Stimulated activated CD4-positive, alpha-beta T cell treated with anti-CD3 and anti-CD28 coated beads, Interleukin-1b, Interleukin-23, amount 100 ng/mL, for 1 hour (primary cell): ENCODE measurements at places on chromosomes 12 and 14.

DNA sequence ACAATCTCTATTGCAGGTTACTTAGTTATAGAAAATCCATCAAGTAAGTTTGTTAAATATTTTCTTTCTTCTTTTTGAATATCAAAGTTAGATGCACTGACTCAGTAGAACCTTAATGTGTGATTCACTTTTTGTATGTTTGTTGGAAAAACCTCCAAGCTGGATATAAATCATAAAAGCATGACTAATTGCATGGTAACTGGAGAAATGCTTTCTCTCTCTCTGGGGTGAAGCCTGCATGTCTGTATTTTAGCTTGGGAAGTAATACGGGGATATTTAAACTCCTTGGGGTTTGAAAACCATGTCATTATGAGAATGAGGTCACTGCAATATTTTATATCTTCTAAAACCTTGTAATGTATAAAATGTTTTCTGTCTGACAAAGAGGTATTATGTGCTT lies 58.6 kb upstream of the MYF6 start:
- no peak for DNase-seq

DNA sequence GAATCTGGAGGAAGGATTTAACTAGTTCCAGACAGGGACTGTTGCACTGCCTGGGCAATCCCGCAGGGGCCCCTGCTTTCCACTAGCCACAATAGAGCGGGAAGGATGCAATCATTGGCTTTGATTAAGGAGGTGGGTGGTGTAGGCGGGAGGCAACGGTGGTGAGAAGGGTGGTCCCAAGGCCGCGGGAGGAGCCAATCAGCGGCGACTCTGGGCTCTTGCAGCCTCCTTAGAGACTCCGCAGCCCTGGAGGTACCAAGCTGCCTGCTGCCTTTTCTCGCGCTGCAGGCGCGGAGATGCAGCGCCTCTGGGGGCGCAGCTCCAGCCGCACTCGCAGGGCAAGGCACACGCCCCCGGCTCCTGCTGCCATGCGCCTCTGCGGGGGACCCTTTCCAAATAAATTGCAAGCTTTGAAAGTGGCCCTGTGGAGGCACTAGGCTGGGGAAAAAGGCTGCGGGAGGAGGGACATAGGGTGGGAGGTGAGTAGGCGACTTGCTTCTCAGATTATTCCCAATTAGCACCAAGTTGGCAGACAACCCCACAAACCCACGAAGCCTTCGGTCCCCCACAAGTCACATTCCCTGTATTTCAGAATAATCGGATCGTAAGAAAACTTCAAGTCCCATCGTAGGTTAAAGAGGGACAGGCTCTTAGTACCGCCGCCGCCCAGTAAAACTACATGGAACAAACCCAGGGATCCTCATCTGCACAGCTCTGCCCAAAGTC lies 858 bp upstream of the KCNA1 start:
- no peak for DNase-seq

DNA sequence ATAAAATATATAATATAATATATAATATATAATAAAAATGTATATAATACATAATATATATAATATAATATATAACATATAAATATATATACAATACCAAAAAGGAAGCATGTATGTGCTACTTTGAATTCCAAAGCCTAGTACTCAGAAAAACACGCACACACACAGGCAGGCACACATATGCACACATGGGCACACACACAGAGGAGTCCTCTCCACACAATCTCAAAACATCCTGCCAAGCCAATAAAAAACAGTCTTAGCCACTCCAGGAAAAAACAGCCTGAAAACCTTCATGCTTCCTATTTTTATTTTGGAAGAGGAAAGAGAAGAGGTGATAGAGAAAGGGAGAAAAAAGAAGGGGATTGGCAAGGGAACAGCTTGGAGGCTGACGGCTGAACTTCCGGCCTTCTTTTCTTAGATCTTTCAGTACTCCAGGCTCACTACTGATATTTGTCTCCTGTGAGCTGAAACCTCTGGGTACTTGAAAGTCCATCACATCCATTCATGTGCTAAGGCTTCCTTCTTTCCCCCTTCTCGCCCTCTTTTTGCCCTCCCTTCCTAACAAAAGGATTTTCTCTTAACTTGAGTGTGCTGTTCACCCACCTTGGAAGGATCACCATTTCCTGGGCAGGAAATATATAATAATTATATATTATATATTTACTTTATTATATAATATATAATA lies 394.2 kb downstream of the NUAK1 start:
- no peak for DNase-seq

DNA sequence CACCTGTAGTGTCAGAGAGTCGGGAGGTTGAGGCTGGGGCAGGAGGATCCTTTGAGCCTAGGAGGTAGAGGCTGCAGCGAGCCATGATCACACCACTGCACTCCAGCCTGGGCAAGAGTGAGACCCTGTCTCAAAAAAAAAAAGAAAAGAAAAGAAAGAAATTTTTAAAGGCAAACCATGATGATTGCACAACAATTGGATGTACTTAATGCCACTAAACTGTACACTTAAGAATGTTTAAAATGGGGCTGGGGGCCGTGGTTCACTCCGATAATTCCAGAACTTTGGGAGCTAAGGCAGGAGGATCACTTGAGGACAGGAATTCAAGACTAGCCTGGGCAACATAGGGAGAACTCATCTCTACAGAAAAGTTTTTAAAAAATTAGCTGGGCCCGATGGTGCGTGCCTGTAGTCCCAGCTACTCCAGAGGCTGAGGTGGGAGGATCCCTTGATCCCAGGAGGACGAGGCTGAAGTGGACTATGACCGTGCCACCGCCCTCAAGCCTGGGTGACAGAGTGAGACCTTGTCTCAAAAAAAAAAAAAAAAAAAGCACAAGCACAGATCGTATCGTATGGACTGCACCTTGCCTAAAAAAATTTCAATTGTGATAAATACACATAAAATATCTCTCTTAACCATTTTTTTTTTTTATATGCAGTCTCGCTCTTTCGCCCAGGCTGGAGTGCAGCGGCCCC lies 32.7 kb downstream of the JAG2 start:
- DNase-seq = no peak

- DNase-seq = no peak
These were observed 149.9 kb downstream of the FOXN3 start for GRCh38 chr14:89267163-89267562.

GRCh38 chr12:84791444-84791843 lies 121.2 kb downstream of the SLC6A15 start:
- DNase-seq = no peak

DNA sequence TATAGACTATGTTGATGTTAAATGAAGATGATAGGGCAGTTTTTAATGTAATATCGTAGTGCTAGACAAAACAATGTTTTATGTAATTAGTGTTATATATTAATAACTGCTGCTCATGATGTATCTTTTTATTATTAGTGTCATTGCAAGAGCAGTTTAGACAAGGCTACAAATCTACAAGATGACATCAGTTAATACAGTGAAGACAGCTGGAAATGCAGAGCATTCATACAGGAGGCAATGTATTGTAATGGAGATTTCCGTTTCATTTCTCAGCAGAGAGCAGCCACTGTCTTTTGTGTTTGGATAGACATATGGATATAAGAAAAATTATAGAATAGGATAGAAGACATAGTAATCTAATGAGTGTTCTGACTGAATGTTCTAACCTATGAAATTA lies 178.0 kb downstream of the FOXG1 start:
- no peak for DNase-seq

GRCh38 chr12:116551151-116551550 lies 8.0 kb upstream of the MAP1LC3B2 start:
- DNase-seq = no peak

GRCh38 chr12:80099259-80099658 lies at the start of gene OTOGL:
TSS of gene OTOGL (plus strand) at chr12:80099537. CDS start at chr12:80209432, 109,895 bp downstream.
- DNase-seq = no peak

- no peak for DNase-seq
These were observed 9.8 kb downstream of the NPC2 start for GRCh38 chr14:74483321-74483720.

GRCh38 chr14:68268197-68268596 lies 448.6 kb downstream of the RAD51B start:
- DNase-seq = no peak

GRCh38 chr12:108757856-108758255 lies 26.5 kb upstream of the CORO1C start:
- no peak for DNase-seq

DNA sequence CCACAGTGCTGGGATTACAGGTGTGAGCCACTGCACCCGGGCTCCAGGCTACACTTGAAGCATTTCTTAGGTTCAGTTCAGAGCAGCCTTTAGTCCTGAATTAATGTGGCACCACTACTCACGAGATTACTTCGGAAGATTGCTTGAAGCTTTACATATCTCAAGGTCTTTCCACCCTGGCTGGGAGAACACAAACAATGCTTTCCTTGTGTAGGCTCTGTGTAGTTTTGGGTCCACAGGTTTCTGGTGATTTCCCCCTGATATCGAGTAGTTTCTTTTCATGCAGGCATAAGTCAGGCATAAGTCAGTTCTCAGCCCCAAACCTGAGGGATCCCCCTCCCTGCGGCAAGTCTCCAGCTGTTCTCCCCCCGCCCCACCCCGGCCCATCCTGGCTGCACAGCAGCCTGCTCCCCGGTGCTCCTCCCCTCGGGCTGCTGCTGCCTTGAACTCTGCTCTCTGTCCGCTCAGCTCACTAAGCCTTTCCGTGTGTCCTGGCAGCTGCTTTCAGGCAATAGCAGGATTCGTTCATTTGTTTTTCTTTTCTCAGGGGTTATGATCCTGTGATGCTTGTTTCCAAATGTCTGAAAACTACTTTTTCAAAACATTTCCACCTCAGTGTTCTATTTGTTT lies 417.7 kb downstream of the TMEM121 start:
- DNase-seq = no peak

DNA sequence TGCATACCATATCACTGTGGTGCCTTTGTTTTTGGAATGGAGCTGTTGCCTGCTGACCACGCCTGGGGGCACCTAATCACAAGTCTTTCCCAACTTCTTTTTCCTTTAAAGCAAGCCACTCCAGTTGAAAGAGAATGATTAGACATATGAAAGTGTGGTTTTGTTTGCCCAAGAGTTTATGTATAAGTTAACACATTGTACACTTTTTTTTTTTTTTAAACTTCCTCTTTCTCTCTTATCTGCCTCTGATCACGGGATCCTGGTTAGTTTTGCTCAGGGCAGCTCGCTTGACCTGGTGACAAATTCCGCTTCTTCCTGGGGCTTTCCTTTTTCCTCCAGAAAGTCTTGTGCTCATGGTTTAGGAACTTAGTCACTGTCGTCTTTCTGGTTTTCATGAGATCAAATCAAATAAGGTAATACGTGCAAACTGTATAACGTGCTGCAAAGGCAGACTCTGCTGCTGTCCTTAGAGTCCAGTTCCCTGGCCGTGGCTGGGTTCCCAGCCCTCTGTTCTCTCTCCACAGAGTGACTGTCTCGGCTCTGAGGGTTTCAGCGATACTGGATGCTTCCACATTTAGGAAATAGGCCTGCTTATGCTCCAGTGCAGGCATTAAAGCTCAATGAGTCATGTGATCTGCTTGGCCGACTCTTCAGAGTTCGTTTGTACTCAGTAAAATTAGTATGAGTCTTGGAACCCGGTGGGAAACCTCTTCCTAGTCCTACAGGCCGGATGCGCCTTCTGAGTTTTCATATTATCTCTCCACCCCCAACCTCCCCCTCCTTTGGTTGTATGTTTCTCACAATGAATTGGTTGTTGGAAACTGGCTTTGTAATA lies 15.2 kb downstream of the RASSF3 start:
- DNase-seq = no peak

GRCh38 chr12:91982946-91983345 lies 162.7 kb downstream of the BTG1 start:
- no peak for DNase-seq

DNA sequence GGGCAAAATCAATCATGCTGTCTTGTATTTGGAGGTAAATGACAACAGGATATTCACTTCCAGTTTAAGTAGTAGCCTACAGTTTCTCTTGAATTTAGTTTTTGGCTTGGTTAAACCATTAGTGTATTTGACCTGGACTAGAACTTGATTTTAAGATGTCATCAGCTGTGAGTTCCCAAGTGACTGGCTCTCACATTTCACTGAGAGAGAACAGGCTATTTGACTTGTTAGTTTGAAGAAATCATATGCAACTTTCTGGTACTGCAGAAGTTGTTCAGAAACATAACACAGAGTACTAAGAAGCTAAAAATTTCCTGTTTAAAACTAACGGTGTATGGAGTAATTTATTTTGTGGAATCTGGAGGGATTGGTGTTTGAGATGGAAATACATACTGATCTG lies 22.3 kb downstream of the MNAT1 start:
- DNase-seq = no peak

DNA sequence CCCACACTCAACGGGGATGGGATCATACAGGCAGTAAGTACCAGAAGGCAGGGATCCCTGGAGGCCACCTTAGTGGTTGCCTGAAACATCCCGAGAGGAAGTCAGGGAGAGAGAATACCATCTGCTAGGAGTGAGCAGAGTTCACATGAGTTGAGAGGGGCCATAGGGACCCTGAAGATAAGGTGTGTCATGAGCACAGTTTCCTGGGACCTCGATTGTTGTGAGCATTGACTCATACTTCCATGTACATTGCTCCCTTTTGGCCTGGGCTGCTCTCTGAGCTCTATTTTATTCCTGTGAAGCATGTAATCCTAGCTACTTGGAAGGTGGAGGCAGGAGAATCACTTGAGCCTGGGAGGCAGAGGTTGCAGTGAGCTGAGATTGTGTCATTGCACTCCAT lies 120.5 kb downstream of the TBC1D30 start:
- DNase-seq = no peak

DNA sequence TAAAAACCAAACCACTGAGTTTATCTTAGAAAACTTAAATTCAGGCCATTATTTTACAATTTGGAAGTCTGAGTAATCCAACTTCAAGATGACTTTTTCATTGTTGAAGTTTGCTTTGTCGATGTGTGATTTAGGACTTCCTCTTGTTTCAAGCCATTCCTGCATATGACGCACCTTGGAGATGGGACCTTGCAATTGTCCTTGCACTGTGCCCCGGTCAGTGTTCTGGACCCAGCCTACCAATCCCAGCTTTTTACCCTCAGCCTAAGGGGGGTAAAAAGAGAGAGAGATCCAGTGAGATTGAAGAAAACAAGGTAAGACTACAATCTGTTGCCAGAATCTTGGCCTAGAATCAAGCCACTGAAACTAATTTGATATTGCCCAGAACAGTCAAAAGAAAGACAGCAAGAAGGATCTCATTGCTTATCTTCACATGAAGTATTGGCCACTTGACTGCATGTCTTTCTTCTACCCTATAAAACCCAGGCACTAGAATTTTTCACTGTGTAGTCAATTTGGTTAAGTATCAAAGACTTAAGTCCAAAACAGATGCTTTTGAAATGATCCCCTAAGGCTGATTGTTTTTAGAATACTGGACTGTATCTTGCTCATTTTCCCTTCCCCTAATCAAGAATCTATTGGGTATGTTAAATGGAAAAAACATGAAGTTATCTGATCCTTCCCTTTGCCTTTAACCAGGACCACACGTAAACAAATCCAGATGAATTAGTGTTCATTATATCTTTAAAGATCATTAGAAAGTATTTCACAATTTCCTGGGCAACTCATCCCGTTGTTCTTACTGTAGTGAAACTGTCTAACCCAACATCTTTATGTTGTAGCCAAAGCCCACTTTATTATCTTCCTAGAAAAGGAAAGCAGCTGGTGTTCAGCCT lies 2.4 kb upstream of the MLH3 start:
- no peak for DNase-seq

DNA sequence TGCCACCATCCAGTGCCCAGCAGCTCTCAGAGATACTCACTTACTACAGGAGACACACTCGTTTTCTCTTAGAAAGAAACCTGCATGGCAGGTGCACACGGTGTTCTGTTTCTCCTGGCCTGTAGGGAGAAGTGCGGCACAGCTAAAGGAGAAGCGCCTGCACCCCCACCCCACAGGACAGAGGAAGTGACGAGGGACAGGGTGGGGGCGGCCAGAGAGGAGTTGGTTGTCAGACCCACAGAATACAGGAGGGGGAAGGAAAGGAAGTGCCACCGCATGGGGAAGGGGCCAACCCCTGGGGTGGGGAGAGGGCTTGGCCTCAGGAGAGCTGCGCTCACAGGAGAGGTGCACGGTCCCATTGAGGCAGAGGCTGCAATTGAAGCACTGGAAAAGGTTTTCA lies 8.8 kb downstream of the TNFRSF1A start:
- no peak for DNase-seq
